Fibroblast of the aortic adventitia (primary cell): ENCODE measurements at places on chromosomes 7 and 10. TPM values are rescaled to one million over a fixed set of nuclear protein-coding genes. Genes with fewer than 3 reads are reported as not detected.

The STEAP1B gene
- 2.5 and 38.6 TPM in 2 replicates for total RNA-seq

The GOLGA7B gene
- total RNA-seq = not detected in 2 replicates

The OR13A1 gene
- not detected in 2 replicates for total RNA-seq

The CCL24 gene
- not detected in 2 replicates for total RNA-seq

The MAGI2 gene
- total RNA-seq = 16.1 and 25.5 TPM in 2 replicates
